Kidney capillary endothelial cell (primary cell): ENCODE measurements at places on chromosomes 3 and 15.

DNA sequence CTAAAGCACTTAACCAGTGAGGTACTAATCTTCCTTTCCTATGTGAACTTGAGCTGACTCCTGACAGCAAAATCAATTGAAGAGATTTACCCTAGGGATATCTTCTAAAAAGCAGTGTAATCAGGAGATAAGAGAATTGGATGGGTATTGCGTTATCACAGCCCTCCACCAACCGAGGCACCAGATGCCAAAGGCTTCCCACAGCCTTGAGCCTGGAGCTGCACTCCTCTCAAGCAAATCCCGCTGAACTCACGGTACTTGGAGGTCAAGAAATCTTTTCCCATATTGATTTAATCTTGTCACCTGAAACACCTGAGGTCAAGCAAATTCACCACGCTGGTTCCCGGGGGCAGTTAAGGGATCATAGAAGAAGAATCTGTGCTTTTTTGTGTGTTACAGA is 346.8 kb downstream of the TBL1XR1 start:
- DNase-seq = no peak

- DNase-seq = no peak
Measured at GRCh38 chr15:64623347-64623996, 151.9 kb downstream of the RBPMS2 start.

- no peak for DNase-seq
Measured at GRCh38 chr3:155553780-155554179, 191.1 kb downstream of the PLCH1 start.

DNA sequence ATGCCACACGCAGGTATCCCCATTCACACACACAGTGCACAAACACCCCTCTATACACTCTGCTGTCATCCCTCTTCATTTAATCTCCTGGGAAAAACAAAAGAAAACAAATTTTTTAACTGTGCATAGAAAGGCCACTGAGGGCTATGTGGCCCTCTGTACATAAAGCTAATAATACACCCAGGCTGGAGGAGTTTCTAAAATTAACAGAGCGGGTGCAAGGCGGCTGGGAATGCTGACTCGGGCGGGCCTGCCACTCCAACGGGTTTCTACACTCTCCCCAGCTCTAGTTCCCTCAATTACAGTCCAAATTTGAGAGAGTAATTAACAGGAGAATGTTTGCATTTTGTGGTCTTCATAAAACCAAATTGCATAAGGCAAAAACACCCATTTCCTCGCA is 23.1 kb downstream of the HCN4 start:
- DNase-seq = no peak

DNA sequence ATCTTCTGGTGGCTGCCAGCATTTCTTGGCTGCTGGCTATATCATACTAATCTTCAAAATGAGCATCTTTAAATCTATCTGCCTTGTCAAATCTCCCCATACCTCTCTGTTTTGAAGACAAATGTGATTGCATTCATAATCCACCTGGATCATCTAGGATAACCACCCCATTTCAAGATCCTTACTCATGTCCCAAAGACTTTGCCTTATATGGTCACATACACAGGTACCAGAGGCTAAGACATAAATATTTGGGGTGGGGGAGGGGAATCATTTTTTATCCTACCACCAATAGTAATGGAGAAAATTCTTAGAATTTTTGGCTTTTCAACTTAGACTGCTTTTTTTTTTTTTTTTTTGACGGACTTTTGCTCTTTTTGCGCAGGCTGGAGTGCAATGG is 970.8 kb downstream of the PLOD2 start:
- no peak for DNase-seq

GRCh38 chr3:66182246-66182645 is 38.6 kb upstream of the SLC25A26 start:
- DNase-seq = no peak

DNA sequence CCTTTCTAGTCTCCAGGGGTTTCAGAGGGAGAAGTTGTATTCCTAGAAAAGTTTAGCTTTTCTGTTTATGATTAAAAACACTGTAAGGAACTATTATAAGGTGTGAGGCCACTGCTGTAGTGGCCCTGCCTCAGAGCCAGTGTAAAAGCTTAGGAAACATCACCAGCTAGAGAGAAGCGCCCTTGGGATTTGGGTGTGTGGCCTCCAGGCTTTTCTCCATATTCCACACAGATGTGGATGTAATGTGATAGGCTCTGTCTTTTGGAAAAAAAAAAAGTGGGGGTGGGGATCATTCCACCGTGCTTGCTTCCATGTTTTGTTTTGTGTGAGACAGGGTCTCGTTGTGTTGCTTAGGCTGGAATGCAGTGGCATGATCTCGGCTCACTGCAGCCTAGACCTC is 13.9 kb downstream of the SEC61A1 start:
- DNase-seq = no peak

GRCh38 chr3:36992806-36993325 is at the start of gene EPM2AIP1:
Gene EPM2AIP1 (minus strand): TSS chr3:36993131. CDS start chr3:36993077, 54 bp downstream.
- no peak for DNase-seq

- peak; percentile 2 for DNase-seq
Measured at GRCh38 chr3:120350401-120350941, 1.3 kb upstream of the LRRC58 start.

GRCh38 chr3:195129644-195130492 is 141.1 kb downstream of the XXYLT1 start:
- DNase-seq = no peak

DNA sequence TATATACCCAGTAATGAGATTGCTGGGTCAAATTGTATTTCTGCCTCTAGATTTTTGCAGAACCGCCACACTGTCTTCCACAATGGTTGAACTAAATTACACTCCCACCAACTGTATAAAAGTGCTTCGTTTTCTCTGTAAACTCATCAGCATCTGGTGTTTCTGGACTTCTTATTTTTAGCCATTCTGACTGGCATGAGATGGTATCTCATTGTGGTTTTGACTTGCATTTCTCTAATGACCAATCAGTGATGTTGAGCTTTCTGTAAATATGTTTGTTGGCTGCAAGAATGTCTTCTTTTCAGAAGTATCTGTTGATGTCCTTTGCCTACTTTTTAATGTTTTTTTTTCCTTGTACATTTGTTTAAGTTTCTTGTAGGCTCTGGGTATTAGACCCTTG is 182.9 kb upstream of the TRIM42 start:
- DNase-seq = no peak

DNA sequence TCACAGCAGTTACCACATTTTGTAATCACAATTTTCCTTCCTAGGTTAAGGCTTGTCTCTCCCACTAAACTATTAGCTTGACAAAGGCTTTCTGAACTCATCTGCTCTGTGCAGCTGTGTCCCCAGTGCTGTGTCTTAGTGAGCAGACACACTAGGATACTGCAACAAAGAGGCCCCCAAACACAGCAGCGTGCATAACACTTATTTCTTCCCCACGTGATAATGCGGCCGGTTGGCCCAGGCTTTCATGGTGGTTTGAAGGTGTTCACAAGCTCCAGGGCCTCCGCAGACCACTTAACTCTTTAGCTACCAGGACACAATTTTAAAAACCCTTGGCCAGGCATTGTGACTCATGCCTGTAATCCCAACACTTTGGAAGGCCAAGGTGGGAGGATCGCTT is 2.2 kb upstream of the HDAC11 start:
- DNase-seq = no peak

- DNase-seq = peak; percentile 69
Measured at GRCh38 chr3:185983495-185984141, 45.8 kb upstream of the TRA2B start.

DNA sequence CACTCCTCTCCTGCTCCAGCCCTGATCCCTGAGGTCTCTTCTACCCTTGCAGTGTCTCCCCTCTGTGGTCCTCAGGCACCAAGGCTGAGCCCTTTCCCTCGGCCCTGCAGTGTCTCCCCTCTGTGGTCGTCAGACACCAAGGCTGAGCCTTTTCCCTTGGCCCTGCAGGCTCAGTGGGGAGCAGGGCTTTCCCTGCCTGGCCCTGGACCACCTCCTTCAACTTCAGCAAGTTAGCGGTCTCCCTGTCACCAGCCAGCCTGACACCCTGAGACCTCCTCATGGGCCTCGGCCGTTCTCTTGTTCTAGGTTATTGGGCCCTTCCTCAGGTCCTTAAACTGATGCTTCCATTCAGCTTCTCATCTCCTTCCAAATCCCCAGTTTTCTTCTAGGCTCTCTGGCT is 4.3 kb downstream of the NRROS start:
- DNase-seq = no peak

GRCh38 chr15:63079947-63080626 is 37.5 kb downstream of the TPM1 start:
- DNase-seq = no peak

DNA sequence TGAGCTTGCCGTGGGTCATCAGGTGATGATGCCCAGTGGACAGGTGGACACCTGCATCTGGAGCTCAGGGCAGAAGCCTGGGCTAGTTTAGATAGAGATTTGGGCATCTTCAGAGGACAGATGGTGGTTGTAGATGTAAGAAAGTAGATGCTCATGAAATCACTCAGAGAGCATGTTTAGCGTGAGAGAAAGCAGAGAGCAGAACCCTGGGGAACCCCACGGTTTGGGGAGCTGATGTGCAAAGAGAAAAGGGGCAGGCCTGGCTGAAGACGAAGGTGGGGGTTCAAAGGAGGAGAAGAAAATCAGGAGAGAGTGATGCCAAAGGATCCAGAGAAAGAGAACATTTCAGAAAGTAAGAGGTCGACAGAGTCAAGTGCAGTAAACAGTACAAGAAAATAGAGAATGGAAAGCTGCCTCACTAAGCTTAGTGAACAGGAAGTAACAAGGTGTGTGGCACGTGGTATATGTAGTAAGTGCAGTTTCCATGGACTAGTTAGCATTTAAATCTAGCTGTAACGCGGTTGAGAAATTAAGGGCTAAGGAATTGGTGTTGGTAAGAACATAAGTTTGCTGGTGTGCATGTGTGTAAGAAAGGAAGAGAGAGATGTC is 13.5 kb downstream of the TIGIT start:
- DNase-seq = no peak

DNA sequence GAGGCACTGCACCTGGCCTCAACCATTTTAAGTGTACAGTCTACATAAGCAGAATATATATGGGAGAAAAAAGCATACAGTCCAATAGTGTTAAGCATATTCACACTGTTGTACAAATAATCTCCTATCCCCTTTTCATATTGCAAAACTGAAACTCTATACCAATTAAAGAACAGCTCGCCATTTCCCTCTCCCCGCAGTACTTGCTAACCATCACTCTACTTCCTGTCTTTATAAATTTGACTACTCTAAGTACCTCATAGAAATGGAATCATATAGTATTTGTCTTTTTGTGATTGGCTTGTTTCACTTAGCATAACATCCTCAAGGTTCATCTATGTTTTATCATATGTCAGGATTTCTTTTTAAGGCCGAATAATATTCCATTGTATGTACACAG is 21.6 kb upstream of the TASOR start:
- no peak for DNase-seq

GRCh38 chr15:61545763-61546162 is 316.7 kb upstream of the RORA start:
- no peak for DNase-seq

GRCh38 chr15:69636169-69636915 is 183.7 kb downstream of the RPLP1 start:
- no peak for DNase-seq

GRCh38 chr3:53342353-53342752 is 5.0 kb downstream of the DCP1A start:
- DNase-seq = no peak

DNA sequence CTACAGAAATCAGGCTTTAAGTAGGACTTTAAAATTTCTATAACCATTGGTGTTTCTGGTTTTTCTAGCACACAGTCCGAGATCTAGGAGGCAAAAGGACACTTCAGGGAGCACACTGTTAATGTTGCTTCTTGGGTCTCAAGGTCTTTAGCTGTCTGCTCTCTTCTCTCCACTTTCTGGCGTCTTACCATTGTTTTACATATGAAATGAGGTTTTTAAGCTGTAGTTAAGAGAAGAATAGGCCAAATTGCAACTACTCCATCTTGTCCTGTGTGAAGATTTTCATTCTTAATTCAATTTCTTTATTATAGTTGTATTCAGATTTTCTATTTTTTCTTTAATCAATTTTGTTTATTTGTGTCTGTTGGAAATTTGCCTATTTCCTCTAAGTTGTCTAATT is 151.4 kb downstream of the WNT7A start:
- no peak for DNase-seq

DNA sequence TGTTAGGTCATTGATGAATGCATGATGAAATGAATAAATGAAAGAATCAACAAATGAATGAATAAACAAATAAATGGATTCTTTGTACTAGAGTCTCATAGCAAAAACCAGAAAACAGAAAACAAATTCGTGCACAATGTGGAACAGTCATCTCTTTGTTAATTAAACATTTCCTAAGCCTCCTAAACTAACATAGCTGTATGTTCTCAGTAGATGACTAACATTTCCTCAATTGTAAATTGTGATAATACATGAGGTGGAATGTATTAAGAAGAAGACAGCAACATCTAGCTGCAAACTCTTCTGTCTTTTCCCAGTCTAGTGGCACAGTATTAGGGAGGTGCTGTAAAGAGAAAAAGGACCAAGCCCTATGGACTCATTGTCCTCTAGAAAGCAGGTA is 1021.0 kb downstream of the MCTP2 start:
- peak; percentile 48 for DNase-seq

- DNase-seq = no peak
Measured at GRCh38 chr3:118802325-118803095, 232.1 kb downstream of the IGSF11 start.

- no peak for DNase-seq
Measured at GRCh38 chr3:170259907-170260306, 37.7 kb downstream of the PRKCI start.

DNA sequence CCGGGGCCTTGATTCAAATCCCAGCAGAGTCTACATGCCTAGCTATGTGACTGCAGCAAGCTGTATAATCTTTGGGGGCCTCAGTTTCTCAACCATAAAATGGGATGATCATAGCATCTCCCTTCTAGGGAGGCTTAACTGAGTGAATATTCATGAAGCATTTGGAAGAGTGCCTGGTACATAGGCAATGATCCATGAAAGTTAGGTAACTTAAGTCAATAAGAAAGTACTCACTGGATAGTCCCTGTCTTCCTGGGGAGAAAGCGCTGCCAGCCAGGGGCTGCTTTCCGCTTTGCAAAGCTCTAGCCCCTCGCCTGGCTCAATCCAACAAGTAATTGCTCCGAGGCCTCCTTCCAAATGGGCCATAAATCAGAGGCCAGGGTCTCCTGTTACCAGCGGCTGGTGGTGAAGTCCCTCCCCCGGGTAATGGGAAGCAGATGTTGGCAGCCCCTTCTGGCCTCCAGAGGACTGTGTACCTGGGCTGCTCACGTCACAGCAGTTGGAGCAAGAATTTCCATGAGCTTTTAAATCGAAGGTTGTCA is 521.9 kb upstream of the PROK2 start:
- DNase-seq = no peak

DNA sequence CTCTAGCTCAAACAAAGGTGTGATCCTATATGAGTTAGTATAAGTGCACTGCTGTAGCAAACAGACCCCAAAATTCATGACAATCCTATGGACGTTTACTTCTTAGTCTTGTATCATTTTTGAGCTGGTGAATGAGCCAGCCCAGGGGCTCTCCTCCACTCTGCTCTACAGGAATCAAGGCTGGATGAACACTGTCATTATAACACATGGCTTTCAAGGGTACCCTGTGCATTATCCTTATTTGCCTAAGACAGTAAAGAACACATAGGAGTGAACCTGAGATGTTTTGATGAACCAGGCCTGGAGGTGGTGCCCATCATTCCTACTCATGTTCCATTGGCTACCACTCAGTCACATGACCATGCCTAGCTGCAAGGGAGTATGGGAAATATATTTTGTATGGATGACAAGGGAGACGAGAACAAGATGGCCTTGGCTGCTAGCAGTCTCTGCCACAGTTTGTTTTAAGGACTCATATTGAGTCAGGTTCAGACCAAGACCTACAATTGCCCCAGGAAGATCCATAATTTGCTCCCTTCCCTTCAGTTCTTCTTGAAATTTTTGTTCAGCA is 107.4 kb upstream of the HES1 start:
- DNase-seq = no peak
